Activated naive CD4-positive, alpha-beta T cell treated with anti-CD3 and anti-CD28 coated beads, Interleukin-2, amount 10 ng/mL, durations not matched to agents 5 hours and 36 hours (primary cell): ENCODE measurements at places on chromosomes 6 and 20. TPM values are rescaled to one million over a fixed set of nuclear protein-coding genes. Genes with fewer than 3 reads are reported as not detected.

NHLRC1 gene
- total RNA-seq: 0.78 TPM

SPDEF gene
- not detected for total RNA-seq

SNRPB gene
- 232 TPM for total RNA-seq

KCNK15 gene
- not detected for total RNA-seq

LMBRD1 gene
- 32.2 TPM for total RNA-seq

SYNGAP1 gene
- total RNA-seq: 48.0 TPM

TBXT gene
- not detected for total RNA-seq

TNFRSF6B gene
- total RNA-seq: not detected

CLVS2 gene
- total RNA-seq: not detected

CNR1 gene
- not detected for total RNA-seq
